AG08395 (cell line): ENCODE measurements at places on chromosomes 4 and X.

DNA sequence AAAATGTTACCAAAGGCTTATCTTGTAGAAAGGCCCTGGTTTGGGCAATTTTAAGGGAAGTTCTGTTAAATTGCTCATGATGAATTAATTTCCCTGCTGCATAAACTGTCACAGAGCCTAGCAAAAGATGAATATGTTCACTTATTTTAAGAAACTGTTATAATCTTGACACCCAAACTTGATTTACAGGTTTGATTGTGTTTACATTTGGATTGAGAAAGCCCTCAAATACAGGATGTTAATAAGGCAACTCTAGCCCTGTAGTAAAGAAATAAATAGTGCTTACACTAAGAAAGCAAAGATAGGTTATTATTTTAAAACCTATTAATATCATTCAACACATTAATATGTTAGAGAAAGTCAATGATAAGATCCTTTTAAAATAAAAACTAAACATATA lies 18.3 kb downstream of the GYG2 start:
- no peak for DNase-seq

DNA sequence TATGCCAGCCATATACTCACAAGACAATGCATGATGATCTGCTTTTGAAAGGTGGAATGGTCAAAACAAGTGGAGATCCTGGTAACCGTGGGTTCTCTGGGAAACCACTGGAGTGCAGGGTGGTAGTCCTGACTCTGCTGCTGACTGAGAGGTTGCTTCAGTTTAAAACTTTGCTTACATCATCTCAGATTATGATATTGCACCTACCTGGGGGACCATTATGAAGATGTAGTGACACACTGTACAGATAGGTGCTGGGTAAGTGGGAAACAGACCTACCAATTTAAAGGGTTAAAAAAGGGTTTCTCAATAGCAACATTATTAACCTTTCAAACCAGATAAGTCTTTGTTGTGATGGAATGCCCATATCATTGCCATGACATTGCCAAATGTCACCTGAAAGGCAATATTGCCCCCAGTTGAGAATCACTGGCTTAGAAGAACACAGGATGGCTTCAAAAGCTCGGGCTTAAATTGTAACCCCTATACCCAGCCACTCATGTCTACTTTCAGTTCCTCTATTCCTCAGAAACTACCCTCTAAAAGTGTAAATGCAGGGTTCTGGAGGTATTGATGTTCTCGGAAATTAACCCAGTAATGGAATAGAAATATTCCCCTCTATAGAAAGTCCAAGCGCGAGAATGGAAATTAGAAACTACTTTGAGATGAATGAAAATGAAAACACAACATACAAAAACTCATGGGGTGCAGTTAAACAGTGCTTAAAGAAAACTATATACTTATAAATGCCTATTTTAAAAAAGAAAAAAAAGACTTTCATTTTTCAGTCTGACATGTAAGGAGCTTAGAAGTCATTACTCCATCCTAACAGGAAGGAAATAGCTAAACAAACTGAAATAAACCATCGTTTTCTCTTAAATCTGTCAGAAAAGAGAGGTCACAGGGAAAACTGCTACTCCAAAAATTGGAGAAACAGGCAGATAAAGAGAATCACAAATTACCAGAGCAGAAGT lies 65.8 kb downstream of the ARHGEF6 start:
- DNase-seq = no peak

- DNase-seq = no peak
These were observed 225.2 kb downstream of the ADGRL3 start for GRCh38 chr4:61425315-61425714.

- no peak for DNase-seq
These were observed 812.2 kb upstream of the TENM3 start for GRCh38 chr4:181431006-181431405.
